ENCODE measurements at places on chromosomes 1 and 21.

DNA sequence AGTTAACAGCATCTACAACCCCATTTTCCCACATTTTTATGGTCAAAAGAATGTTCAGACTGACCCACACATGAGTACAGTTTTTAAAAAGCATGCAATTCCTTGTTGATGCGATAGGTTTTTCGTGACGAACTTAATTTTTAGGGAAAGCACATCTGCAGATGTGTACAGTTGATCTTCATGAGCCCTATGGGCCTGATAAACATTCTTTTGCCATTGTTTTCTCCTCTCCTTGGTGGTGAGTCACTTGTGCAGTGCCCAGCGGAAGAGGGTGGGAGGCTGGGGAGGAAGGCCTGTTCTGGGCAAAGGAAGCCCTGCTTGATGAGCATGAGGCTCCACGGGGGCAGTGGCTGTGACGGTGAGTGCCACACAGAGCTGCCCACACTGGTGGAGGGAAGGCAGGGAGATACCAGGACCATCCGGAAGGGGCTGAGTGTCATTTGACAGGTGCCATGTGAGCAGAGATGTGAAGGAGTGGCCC, 5.3 kb downstream of the ARF1 start:
- peak; percentile 39 for DNase-seq

- DNase-seq = no peak
Measured at GRCh38 chr1:226397955-226398636, 9.8 kb downstream of the PARP1 start.

DNA sequence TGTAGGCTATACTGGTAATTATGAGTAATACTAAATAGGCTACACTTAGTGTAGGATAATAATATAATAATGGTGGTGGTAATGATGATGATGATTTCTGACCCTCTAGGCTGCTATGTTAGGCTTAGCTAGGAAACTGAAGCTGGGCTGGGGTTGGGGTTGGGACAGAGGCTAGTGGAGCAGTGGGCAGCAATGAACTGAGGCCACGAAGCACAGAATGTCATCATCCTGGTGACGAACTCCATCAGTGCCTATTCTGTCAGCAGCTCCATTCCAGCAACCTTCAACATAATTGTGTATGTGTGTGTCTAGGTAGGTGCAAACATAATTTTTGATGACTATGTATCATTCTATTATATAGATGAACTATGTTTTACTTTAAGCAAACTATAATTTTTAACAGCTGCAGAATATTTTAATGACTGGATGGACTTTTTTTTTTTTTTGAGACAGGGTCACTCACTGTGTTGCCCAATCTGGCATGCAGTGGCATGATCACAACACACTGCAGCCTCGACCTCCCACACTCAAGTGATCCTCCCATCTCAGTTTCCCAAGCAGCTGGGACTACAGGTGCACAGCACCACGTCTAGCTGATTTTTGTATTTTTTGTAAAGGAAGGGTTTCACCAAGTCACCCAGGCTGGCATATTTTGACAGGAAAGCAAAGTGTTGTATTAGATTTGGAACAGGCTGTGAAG, 12.9 kb upstream of the CLIC4 start:
- no peak for DNase-seq

DNA sequence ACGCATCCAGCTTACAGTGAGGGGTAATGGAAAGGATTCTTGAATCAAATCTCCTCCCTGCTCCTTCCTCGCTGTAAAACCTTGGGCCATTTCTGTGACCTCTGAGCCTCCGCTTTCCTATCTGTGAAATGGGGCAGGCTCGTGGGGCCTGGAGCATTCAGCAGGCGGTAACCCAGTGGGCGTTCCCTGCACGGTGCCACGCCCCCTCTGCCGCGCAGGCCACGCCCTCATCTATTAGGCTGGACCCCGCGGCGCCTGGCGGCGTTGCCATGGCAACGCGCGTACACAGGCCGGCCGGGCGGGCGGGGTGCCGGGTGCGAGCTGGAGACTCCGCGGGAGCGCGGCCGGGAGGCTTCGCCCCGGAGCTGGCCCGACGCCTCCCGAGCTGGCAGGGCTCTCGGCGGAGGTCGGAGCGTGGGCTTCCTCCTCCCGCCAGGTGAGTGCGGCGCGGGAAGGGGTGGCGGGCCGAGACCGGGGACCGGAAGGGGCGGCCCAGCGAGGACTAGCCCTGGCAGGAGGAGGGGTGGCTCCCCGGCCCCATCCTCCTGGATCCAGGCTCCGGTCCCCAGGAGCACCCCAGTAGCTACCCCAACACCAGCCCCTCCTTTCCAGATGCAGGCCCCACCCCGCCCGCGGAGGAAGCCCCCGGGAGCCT, at the start of gene FHAD1:
FHAD1 (plus strand) TSS at position 264 of the 655 bp plus-strand sequence. CDS start 4,562 bp downstream, outside the sequence.
- no peak for DNase-seq

DNA sequence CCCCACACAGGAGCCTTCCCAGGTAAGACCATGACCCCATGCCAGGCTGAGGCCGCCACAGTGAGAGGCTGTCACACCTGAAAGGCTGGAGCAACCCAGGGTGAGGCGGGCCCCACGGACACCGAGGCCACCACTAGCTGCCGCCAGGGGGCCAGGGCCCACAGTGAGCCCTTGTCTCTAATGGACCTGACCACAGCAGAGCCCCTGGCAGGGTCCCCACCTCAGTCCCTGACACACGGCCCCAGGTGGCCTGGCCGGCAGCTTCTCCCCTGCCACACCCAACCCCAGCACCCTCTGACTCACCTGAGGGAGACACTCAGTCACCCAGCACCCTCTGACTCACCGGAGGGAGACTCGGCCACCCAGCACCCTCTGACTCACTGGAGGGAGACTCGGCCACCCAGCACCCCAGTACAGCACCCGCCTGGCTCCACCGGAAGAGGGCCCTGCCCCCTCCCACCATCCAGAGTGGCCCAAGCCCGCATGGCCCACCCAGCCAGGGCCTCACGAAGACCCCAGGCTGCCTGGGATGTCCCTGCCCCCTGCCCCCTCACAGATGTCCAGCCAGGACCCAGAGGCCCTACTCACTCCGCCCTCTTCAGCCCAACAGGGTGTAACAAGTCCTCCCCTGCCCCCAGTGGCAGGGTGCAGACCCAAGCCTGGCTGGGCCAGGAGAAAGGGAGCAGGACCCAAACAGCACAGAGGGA, 4.4 kb downstream of the DVL1 start:
- no peak for DNase-seq

DNA sequence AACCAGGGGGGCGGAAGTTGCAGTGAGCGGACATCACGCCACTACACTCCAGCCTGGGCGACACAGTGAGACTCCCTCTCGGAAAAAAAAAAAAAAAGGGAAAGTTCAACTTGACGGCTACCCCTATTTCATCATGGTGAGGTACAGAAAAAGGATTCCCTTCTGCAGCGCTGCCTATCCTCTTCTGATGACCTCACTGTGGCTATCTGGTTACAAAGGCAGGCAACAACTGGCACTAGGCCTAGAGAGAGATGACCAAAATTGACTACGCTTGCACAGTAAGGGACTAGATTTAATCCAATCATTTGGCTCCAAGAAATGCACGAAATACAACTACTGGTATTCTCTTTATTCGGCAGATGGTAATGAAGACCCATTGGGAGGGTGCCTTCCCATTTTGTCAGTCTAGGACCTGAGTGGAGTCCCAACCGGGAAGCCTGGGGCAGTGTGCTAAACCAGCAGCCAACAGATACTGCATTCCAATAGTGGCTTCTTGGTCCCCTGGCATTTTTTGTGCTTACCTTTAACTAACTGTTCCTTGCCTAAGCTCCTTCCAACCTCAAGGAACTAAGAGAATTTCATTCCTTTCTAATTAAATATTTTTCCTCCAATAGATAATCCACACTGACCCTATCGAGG, 36.6 kb downstream of the ITPKB start:
- no peak for DNase-seq

DNA sequence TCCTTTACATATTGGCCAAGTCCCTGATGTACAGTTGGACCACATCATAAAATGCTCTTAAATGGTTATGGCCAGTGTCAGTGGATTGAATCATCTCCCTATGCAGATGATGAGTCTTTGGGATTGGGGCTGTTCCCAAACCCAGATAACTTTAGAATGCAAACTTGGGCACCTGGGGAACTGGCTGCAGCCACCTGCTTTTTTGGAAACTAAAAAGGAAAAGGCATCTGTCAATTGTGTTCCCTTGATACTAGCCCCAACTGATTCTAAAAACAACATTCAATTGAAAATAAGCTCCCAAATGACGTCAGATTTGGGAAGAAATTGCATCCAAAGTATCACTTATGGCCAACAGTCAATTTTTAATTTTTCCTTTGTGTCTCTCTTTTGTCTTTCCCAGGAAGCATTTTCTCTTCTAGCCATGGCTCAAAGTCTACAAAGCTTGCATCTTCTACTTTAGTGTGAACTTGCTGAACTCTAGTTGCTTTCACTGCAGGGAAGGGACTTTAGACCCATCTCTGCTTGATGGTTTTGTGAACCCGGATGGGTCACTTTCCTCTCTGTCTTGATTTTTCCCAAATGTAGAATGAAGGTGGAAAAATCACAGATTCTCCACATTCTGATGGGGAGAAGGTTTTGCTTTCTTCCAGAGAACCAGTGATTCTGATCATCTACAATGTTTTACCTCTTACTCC, 402.3 kb upstream of the USP24 start:
- DNase-seq = no peak

- DNase-seq = no peak
Measured at GRCh38 chr1:115793162-115793561, 24.6 kb upstream of the CASQ2 start.

DNA sequence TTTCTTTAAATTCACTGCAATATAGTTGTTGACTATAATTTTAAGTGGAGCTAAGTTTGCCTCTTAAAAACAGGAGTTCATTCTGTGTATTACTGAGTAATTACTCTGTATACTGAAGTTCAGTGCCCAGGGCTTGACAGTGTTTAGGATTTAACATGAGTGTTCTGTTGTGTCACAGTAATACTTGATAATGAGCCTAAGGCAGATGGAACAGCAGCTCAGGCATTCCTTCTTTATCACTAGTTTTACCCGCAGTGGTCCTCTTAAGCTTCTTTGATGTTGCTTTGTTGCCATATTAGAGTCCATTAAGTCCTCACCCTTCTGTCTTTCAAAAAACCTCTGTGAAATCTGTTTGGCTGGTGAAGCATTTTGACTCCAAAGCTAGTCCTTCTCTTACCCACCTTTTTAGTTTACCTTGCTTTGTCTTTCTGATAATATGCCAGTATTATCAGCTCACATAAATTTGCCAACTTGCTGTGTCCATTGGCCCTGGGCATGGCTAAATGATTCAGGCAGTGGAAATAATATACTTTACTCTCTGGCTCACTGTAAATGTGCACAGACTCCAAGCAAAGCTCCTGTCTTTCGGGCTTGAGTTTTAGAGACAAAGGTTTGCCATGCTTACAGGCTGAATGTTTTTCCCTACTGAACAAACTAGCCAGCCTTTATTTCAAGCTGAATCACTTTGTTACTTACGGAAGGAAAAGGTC, 17.7 kb downstream of the HIPK1 start:
- DNase-seq = no peak

DNA sequence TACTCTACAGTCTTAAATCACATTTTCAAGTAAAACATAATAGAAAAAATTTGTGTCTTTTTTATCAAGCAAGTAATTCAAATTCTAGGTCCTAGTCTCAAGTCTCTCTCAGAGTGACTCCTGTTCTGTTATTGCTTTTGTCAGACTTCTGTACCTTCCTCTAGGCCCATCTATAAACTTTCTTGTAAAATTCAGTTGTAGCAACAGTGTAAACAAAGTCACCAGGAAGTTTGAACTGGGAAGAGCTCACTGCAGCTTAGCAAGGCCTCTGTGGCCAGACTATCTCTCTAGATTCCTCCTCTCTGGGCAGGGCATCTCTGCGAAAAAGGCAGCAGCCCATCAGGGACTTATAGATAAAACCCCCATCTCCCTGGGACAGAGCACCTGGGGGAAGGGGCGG, 13.5 kb upstream of the ZNF678 start:
- DNase-seq = no peak

DNA sequence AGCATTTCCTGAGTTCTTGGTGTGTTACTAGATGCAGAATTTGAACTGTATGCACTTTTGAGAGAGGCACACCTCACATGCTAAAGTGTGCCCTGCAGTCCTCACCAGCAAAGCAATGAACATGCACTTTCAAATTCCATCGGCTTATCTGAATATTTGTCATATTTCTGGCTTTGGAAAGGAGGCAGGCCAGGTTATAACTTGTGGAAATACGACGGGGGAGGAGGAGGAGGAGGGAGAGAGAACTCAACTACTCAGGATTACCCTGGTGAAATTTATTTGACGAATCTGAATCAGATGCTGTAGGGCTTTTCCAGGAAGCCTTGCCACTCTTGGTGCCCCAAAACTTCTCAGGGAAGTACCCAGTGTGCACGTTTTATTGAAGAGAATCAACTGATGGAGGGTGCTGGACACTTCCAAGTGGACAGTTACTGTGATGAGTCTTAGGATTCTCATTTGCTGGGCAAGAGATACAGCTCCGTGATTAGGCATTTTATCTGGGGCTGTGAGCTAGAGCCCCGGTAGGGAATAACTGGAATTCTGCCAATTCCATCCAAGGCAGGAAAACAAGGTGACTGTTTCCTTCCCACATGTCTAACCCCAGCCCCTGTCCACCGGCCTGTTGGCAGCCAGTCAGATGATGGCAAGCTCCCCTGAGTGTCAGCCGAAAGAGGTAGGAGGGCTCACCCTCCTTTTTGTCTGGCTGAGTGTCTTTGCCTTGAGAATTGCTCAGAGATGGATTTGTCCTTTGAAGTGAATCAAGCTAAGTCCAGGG, 3.8 kb downstream of the PDPN start:
- no peak for DNase-seq

DNA sequence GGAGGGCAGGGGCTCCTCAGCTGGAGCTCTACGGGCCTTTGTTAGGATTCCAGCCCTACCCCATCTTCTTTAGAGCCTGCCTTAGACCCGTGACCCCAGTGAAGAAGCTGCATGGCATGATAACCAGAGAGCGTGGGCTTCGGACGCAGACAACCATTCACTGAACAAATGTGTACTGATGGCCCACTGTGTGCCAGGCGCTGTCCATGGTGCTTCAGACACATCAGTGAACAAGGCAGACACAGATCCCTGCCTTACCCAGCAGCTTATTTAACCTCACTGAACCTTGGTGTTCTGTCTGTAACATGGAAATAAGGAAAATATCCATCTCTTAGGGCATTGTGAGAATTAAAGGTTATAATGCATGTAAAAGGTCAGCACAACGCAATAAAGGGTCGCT, 9.5 kb downstream of the CHIT1 start:
- no peak for DNase-seq

- DNase-seq = no peak
Measured at GRCh38 chr1:75502776-75503175, 108.1 kb downstream of the SLC44A5 start.

GRCh38 chr1:70324683-70325082, 29.8 kb downstream of the ANKRD13C start:
- no peak for DNase-seq

DNA sequence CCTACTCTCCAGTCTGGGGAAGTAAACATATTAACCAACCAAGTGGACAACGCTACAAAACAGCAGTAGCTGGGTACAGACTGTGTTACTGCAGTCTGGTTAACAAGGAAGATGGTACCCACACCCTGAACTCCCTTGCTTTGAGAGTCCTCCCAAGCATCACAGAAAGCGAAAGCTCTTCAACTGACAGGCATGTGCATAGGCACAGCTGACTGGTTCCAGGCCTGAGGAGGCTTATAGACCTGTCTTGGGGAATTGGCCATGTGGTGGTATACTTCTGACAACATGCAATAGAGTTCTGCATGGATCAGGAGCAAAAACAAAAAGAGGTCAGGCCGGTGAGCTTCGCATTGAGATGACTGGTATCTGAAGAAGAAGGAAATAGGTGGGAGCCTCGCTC, 17.4 kb downstream of the LMX1A start:
- no peak for DNase-seq

Data from right lobe of liver (tissue), 6 donors.